ENCODE measurements at places on chromosomes 2 and 18.
A peak's percentile ranks its signal among the peaks of the same experiment; 100 is the strongest.

- H3K27ac ChIP-seq = no peak overlapping the region
- peaks cover 7% of the 10 kb centered on the region for H3K4me1 ChIP-seq
- no peaks in the 10 kb centered on the region for H3K36me3 ChIP-seq
- no peak for DNase-seq
- H3K27me3 ChIP-seq = no peaks in the 10 kb centered on the region
- no peak overlapping the region for H3K4me3 ChIP-seq
These were observed 226.8 kb upstream of the CHST9 start for GRCh38 chr18:27411911-27412310.

GRCh38 chr2:237708961-237709360 lies 81.6 kb downstream of the LRRFIP1 start:
- peaks cover 16% of the 10 kb centered on the region for H3K4me1 ChIP-seq
- no peak overlapping the region for H3K27ac ChIP-seq
- DNase-seq = no peak
- no peaks in the 10 kb centered on the region for H3K27me3 ChIP-seq
- peaks cover 41% of the 10 kb centered on the region for H3K36me3 ChIP-seq
- no peak overlapping the region for H3K4me3 ChIP-seq

- H3K36me3 ChIP-seq = no peaks in the 10 kb centered on the region
- no peak overlapping the region for H3K27ac ChIP-seq
- no peaks in the 10 kb centered on the region for H3K4me1 ChIP-seq
- no peak overlapping the region for H3K4me3 ChIP-seq
- no peaks in the 10 kb centered on the region for H3K27me3 ChIP-seq
- no peak for DNase-seq
These were observed 135.9 kb upstream of the SLC1A4 start for GRCh38 chr2:64853306-64853705.

DNA sequence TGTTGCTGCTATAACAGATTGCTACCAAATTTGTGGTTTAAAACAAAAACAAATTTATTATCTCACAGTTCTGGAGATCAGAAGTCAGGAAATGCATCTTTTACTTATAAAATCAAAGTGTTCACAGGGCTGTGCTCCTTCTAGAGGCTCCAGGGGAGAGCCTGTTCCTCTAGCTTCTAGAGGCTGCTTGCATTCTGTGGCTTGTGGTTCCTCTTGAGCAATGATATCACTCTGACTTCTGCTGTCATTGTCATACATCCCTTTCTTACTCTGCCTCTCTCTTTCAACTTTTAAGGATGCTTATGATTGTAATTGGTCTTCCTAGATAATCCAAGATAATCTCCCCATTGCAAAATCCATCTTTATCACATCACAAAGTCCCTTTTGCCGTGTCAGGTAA lies 6.1 kb upstream of the DCC start:
- no peaks in the 10 kb centered on the region for H3K36me3 ChIP-seq
- DNase-seq = no peak
- H3K4me1 ChIP-seq = no peaks in the 10 kb centered on the region
- H3K27me3 ChIP-seq = peaks cover 2% of the 10 kb centered on the region
- H3K4me3 ChIP-seq = no peak overlapping the region

DNA sequence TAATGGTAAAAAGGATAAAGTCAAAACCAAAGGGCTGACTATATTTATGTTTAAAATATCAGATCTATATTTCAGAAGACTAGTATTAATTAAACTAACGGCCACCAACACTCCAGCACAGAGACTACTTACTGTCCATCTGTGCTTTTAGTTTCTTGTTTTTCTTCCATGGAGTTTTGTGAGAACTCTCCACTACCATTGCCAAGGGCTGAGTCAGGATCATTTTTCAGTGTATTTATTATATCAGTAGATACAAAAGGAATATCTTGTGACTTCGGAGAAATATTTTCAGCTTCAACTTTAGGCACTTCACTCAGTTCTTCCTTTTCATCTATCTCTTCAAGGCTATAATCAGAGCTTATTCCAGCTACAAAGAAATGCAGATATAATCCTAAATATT lies 79.1 kb upstream of the GRB14 start:
- peaks cover 57% of the 10 kb centered on the region for H3K36me3 ChIP-seq
- H3K4me1 ChIP-seq = no peaks in the 10 kb centered on the region
- H3K27me3 ChIP-seq = no peaks in the 10 kb centered on the region
- no peak overlapping the region for H3K27ac ChIP-seq

DNA sequence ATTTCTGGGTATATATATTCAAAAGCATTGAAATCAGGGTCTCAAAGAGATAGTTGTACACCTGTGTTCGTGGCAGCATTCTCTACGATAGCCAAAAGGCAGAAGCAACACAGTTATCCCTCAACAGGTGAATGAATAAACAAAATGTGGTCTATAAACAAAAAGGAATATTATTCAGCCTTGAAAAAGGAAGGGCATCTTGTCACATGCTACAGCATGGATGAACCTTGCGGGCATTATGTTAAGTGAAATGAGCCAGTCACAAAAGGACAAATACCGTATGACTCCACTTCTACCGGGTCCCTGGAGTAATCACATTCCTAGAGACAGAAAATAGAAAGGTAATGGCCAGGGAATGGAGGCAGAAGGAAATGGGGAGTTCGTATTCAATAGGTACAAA lies 228.8 kb downstream of the SH3BP4 start:
- no peaks in the 10 kb centered on the region for H3K4me1 ChIP-seq
- no peak overlapping the region for H3K27ac ChIP-seq
- no peak for DNase-seq

GRCh38 chr2:240161087-240161750 lies 20.8 kb upstream of the OTOS start:
- peak; percentile 56 for DNase-seq
- H3K27me3 ChIP-seq = no peaks in the 10 kb centered on the region
- H3K4me3 ChIP-seq = no peak overlapping the region
- no peaks in the 10 kb centered on the region for H3K36me3 ChIP-seq
